ENCODE measurements at places on chromosomes 2 and 18.

DNA sequence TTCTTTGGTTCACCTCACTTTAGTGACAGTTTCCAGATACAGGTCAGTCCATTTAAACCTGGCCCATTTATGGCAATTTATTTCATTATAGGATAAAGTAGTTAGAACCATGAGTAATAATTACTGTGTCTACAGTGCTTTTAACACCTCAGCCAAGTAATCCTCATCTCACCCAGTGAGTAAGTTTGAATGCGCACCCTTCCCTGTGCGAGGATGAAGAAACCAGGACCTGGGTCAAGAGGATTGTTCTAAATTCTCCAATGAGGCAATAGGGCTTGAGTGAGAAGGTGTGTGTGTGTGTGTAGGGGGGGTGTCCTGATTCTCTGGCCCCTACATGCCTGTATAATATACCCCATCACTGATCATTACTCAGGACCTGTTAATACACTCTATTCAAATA, 854 bp upstream of the MYO1B start:
- DNase-seq = no peak

DNA sequence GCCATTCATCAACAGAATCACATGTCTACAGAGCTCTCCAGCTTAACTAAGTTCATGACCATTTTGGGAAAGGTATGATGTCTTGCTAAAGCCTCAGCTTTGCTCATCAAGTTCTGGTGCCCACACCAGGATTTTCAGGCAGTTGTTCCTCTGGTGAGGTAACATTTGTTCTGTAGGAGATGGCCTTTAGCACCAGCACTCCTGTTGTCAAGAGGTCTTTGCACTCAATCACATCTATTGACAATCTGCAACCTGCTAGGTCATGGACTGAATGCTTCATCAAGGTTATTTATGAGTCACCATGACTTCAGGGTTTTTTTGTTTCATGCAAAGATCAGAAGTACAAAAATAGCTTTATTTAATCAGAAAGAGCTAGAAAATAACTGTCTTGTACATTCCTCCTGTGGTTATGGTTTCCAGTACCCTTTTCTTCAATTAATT, 36.6 kb upstream of the VIT start:
- DNase-seq = no peak

- no peak for DNase-seq
Observed at GRCh38 chr2:42848265-42848664, 55.9 kb upstream of the HAAO start.

DNA sequence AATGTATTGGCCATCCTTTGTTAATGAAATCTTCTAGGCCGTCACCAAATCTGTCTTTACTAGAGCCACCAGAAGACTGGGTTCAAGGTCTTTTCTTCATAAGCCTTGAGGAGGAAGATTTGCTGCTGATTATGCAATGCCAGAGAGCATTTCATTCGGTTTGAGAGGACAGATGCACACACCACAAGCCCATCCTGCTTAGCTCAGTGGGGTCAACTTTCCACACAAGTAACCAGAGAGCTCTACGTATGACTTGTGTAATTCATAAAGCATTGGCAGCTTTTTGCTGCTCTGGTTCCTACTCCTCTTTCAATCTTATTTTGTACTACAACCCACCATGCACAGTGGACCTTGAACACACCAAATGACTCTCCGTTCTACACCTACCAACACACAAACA, 106.9 kb downstream of the OSR1 start:
- no peak for DNase-seq

DNA sequence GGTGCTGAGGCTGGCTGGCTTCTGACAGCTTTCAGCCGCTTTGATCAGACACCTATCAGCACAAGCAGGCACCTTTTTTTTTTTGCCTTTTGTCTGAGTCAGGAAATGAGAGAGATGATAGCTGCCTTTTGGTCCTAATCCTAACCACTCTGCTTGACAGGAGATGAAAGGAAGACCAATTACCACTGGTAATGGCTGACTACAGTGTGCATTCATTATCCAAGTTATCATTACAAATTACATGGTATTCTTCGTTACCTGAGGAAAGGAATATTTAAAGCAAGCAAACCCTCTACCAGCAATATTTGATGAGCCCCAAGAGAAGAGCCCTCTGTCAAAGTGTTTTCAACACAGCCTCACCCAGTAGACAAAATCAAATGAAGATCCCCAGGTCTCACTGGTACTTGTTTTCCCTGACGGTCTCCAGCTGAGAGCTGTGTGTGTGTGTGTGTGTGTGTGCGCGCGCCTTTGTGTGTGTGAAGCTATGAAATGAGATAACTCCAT, 925.7 kb downstream of the DCDC2C start:
- no peak for DNase-seq

- no peak for DNase-seq
Observed at GRCh38 chr2:72833084-72833714, 7.4 kb upstream of the EXOC6B start.

DNA sequence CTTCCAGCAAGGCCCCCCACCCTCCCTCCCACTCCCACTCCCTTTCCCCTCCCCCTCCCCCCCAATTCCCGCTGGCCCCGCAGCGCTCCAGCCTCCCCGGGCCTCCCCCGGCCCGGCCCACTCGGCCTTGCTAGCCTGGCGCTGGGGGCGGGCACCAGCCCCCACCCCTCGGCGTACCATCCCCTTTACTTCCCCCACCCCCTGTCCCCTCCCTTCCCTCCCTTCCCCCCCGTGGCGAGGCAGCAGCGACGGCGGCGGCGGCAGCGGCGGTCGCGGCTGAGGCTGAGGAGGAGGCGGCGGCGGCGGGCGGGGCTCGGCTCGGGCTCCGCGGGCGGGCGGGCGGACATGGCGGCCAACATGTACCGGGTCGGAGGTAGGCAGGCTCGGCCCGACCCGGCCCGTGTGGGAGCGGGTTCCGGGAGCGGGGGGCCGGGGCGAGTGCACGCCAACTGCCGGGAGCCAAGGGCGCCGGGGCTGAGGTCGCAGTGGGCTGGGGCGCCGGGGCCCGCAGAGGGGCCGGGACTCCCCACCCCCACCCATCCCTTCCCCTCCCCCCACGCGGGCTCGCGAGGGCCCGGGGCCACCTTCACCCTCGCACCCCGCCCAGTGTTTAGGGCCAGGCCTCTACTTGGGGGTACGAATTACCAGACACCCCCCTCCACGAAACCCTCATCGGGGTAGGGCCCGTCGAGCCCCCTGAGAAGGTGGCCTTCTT, at the start of gene MTA3:
TSS of gene MTA3 (plus strand) at position 232 of the 715 bp plus-strand sequence. CDS start at position 346, 114 bp downstream.
- peak; percentile 15 for DNase-seq

- DNase-seq = no peak
Observed at GRCh38 chr18:60448487-60449267, 76.1 kb upstream of the MC4R start.

DNA sequence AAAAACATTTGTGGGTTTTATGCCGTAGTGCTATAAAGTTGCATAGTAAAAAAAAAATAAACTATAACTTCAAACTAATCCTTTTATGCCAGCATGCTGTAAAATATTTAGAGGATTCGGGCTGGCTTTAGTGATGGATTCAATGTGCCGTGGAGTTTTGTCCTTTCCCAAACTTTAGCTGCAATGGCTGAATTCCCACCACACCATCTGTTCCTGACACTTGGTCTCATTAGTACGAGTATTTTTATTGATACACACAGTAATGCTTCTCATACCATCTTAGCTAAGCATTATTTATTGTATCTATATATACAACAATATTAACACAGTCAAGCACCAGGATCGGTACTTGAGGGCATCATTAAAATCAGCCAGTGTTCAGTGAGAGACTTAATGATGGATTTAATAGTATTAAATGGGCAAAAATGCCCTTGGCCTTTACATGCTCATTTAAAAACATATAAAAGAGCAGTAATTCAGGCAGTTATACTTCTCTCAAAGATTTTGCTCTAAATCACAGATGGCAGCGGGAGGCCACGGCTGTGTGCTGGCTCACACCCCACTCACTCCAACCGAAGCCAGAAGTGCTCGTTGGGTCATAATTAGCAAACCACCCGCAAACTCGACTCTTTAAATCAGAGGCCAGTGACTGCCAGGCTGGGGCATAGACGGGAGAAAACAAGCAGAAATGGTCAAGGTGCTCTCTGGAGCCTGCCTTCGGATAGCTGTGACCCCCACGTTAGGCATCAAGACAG, 297.0 kb upstream of the REV1 start:
- no peak for DNase-seq

- no peak for DNase-seq
Observed at GRCh38 chr2:212530373-212530772, 8.2 kb downstream of the ERBB4 start.

DNA sequence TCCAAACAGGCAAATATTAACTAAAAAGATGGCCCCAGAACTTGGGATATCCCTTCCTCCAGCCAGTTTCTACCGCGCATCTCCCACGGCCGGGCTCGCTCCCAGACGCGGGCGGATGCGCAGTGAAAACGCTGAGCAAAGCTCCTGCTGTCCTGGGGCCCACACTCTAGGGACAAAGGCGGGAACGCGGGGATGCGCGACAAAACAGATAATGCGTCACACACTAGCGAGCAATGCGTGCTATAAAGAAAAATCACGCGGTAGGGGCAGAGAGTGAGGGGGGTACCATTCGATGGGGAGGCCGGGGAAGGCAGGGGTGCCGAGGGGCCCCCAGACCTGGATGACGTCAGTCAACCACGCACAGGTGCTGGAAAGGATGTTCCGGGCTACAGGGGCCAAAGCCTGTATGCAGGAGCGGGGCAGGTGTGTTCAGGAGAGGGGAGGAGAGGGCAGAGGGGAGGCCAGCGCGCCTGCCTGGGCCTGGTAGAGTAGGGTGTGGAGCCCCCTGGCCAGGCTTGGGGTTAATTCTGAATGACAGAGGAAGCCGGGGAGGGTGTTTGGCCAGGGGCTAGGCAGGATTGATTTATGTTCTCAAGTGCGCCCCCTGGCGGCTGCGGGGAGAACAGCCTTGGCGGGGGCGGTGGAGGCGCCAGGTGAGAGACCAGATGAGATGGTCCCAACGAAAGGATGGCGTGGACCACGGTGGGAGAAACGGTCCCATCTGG, 14.9 kb upstream of the ITM2C start:
- DNase-seq = peak; percentile 56

GRCh38 chr2:207819021-207819797, 49.5 kb upstream of the FZD5 start:
- no peak for DNase-seq

GRCh38 chr18:9319333-9319732, 15.2 kb upstream of the TWSG1 start:
- DNase-seq = no peak

DNA sequence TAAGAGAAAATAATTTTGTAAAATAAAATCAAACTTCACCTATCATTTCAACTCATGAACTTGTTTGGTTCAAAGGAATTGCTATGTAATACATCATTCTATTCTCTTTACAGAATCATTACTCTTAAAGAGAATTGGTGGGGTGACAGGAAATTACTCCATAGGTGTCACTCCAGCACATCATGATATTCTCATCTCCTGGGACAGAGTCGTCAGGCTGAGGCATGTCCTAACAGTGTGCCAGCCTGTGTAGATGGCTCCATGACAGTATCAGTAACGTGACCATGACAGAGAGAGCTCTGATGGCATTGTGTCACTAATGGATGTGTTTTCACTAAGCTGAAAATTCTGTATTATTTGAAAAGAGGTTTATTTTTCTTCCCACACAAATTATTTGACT, 13.9 kb downstream of the SPATS2L start:
- DNase-seq = no peak

GRCh38 chr18:63867368-63868125, 20.0 kb upstream of the SERPINB2 start:
- DNase-seq = no peak

DNA sequence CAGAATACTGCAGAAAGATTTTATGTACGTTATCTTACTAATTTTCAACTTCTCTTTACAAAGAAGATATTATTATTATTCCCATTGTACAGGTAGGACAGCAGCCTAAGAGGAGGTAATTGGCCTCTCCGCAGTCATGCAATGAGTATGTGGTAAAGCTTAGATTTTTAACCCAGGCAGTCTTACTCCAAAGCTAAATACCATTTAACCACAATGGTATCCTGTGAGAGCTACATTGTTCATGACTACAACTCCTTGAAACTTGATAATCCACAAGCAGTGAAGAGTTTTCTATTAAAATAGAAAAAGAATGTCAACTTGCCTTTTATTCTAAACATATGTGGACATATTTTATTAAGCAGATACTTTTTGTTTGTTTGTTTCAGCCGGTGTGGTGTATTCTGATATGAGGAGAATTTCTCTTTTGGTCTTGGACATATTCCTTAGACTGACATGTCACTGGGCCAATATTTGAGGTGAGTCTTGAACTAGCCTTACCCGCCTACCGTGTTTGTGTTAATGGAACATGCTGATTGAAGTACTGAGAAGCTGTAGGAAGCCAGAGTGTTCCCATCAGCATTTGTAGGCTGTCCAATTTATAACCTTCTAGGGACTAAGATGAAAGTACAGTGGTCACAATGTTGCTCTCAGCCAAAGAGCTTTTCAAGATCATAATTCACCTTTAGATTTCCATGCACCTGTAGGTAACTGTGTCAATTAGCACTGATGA, 293.9 kb upstream of the DCC start:
- no peak for DNase-seq

GRCh38 chr18:10329101-10329500, 125.3 kb upstream of the APCDD1 start:
- DNase-seq = no peak

DNA sequence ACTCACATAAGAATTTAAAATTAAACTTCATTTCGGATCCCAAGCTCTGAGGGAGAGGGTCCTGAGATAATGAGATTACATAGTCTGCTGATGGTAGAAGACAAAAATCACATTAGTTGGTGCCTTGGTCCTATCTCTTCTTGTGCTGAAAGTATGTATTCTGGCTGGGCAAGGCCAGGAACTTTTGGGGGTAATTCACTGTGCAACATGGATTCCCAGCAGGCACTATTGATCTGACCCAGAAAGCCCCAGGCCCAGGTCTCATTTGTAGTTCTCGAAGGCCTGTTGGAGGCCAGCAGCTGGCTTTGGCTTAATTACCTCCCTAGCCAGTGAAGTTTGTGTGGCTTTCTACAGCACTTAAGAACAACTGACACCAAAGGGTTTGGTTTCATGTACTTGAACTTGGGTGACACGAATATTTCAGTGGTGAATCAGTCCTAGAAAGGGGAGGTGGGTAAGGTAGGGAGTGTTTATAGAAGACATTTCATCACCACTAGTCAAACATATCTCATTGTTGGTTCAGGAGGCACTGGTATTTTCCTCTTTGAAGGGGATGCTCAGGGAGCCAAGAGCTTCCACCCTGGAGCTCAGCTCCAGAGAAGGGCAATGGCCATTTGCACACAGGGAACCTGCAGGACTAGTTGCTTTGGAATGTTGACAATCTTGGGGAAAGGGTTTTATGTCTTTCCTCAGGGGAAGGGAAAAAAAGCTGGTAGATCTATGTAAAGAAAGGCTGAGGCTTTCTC, 217.8 kb downstream of the OSR1 start:
- no peak for DNase-seq

DNA sequence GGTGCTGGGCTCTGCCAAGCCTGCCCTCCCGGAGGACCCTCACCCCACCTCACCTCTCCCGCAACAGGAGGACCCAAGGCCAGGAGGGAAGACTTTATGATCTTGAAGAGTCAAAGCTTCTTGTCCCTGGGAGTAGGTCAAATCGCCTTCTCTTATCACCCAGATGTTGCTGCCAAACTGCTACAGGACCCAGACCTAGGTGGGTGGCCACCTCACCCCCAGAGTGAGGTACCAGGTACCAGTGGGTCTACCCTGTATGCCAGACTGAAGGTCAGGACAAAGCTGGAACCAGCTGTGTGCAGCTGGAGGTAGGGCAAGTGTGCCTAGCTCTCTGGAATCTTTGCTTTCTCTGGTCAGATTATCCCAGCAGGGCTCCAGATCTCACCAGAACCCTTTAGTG, 197.2 kb downstream of the ZFP36L2 start:
- DNase-seq = no peak

- no peak for DNase-seq
Observed at GRCh38 chr2:144010096-144010836, 509.7 kb downstream of the ZEB2 start.
